ENCODE measurements at places on chromosomes 7 and 10.

DNA sequence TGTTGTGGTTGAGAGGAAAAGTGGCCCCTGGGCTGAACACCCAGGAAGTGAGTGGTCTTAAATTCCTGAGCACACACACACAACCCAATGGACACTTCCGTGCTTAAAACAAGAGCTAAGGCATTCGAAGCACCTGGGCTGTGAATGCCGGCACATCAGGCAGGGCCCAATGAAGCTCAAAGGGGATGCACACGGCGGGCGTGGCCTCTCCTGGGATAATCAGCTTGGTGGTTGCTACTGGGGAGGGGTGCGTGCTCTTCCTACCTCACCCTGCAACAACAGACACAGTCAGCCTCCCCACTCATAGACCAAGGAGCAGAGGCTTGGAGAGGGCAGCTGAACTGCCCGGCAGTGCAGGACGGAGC lies 115.0 kb upstream of the TCERG1L start:
- no peaks in the 10 kb centered on the region for H3K36me3 ChIP-seq
- no peak for ATAC-seq
- no peak overlapping the region for H3K27ac ChIP-seq
- no peak overlapping the region for H3K4me3 ChIP-seq

- no peak overlapping the region for H3K4me3 ChIP-seq
- H3K36me3 ChIP-seq, result no peaks in the 10 kb centered on the region
- no peaks in the 10 kb centered on the region for H3K4me1 ChIP-seq
- H3K27me3 ChIP-seq, result peaks cover 33% of the 10 kb centered on the region
- ATAC-seq, result no peak
These were observed 7.5 kb downstream of the FAM131B start for GRCh38 chr7:143354965-143355364.

GRCh38 chr10:33537066-33537465 lies 202.6 kb upstream of the NRP1 start:
- no peaks in the 10 kb centered on the region for H3K36me3 ChIP-seq
- no peaks in the 10 kb centered on the region for H3K27me3 ChIP-seq
- no peak overlapping the region for H3K4me3 ChIP-seq

DNA sequence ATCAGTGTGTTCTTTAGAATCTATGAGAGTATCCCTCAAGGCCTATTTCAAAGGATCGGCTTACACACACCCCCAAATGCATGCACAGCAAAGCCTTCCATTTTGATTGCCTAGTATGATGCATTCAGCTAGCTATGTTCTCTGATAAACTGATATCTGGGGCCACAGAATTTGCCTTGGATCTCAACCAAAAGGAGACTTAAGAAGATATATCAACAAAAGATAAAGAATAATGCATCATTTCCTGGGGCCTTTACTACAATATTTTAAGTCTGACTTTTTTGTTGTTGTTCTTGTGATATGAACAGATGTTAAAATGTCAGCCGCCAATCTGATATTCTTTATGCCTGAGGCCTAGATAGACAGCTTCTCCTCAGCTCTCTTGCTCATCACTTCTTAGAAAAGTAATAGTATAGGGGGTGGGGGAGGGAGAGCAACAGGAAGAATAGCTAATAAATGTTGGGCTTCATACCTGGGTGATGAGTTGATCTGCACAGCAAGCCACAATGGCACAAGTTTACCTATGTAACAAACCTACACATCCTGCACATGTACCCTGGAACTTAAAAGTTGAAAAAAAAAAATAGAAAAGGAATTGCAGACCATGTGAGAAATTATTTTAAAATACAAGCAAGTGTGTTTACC lies 792.9 kb upstream of the GHITM start:
- H3K27ac ChIP-seq, result no peak overlapping the region
- ATAC-seq, result no peak
- no peaks in the 10 kb centered on the region for H3K27me3 ChIP-seq
- no peaks in the 10 kb centered on the region for H3K4me1 ChIP-seq

GRCh38 chr7:44639671-44640321 lies 33.4 kb downstream of the OGDH start:
- H3K27ac ChIP-seq, result peak overlapping the region; percentile 76
- no peaks in the 10 kb centered on the region for H3K36me3 ChIP-seq
- H3K4me1 ChIP-seq, result peaks cover 54% of the 10 kb centered on the region
- peak; percentile 57 for ATAC-seq
- no peaks in the 10 kb centered on the region for H3K27me3 ChIP-seq

DNA sequence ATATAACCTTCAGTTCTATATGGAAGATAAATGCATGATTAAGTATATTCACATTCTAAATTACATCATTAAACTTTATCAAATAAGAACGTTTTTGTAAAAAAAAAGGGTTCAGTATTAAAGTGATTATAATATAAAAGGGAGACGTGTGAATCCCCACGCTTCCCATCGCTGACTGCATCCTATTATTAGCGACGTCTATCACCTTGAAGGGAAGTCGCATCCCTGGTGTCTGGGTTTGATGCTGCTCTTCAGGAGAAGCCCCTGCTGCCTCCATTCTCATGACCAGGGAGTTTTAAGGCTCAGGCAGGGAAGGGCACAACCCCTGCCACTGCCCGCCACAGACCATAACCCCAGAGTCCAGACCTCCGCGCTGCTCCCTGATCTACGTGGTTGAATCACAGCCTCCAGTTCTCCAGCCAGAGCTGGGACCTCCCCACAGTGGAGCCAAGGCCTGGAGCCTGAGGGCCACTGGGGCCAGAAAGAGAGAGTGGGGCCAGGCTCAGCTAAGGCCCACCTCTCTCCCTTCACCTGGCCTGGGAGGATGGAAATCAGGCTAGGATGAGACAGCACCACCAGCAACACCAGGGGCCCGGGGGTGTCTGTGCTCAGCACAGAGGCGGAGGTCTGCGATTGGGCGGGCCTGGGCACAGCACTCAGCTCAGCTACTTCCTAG lies 130.6 kb downstream of the TCERG1L start:
- peaks cover 46% of the 10 kb centered on the region for H3K27me3 ChIP-seq
- H3K4me3 ChIP-seq, result no peak overlapping the region
- no peak overlapping the region for H3K27ac ChIP-seq
- H3K36me3 ChIP-seq, result no peaks in the 10 kb centered on the region
- ATAC-seq, result no peak
- no peaks in the 10 kb centered on the region for H3K4me1 ChIP-seq

DNA sequence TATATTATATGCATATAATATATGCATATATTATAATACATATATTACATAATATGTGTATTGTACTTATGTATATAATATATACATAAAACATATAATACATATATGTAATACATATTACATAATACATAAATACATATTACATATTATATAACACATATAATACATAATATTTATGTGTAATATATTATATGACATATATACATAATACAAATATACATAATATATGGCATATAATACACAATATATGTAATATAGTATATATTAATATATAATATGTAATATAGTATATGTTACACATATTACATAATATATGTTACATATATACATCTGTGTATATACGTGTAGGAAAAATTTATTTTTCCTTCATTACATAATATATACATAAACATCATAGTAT lies 63.4 kb downstream of the SGMS1 start:
- H3K27ac ChIP-seq, result no peak overlapping the region
- H3K27me3 ChIP-seq, result no peaks in the 10 kb centered on the region
- peaks cover 36% of the 10 kb centered on the region for H3K4me1 ChIP-seq
- no peak for ATAC-seq
- no peaks in the 10 kb centered on the region for H3K36me3 ChIP-seq

GRCh38 chr7:116363637-116364432 lies 135.7 kb upstream of the CAV2 start:
- no peak overlapping the region for H3K27ac ChIP-seq
- H3K27me3 ChIP-seq, result no peaks in the 10 kb centered on the region
- ATAC-seq, result no peak

DNA sequence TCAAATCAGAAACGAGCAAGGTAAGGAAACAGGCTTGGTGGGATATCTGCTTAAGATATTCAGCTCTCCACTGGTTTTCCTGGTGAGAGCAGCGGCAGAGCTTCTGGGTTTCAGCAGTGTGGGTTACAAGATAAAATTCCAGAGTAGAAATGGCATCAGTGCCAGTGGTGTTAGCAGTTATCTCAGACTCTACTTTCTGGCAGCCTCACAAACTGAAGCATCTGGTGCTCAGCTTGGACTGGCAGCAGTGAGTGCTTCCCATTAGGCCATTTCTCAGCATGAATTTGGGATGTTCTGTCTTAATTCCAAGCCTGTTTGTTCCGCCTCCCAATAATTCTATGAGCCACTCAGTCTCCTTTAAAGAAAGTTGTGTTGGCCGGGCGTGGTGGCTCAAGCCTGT lies 6.9 kb upstream of the GSTO2 start:
- no peak overlapping the region for H3K4me3 ChIP-seq
- peaks cover 3% of the 10 kb centered on the region for H3K4me1 ChIP-seq
- ATAC-seq, result no peak
- peaks cover 4% of the 10 kb centered on the region for H3K36me3 ChIP-seq

DNA sequence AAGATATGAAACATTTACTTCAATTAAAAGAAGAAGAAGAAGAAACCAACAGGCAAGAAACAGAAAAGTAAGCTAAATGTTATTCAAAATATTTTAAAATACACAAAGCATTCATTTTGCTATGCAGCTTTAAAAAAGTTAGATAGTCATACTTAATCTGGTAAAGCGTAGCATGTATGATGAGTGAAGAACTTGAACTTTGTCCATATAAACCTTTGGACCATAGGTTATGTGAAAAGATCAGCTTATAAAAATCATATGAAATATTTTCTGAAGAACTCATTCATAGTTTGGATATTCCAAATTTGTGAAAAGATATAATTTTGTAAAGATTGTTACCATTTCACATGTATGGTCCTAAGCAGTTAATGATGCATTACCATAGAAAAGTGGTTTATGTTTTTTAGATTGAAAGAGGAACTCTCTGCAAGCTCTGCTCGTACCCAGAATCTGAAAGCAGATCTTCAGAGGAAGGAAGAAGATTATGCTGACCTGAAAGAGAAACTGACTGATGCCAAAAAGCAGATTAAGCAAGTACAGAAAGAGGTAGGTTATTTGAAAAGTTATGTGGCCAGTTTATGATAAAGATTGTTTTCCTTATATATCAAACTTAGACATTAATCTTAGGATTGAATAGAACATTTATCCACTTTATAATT lies 37.3 kb downstream of the KIF20B start:
- no peak for ATAC-seq
- no peaks in the 10 kb centered on the region for H3K36me3 ChIP-seq
- no peaks in the 10 kb centered on the region for H3K4me1 ChIP-seq
- H3K27me3 ChIP-seq, result no peaks in the 10 kb centered on the region
- no peak overlapping the region for H3K27ac ChIP-seq

DNA sequence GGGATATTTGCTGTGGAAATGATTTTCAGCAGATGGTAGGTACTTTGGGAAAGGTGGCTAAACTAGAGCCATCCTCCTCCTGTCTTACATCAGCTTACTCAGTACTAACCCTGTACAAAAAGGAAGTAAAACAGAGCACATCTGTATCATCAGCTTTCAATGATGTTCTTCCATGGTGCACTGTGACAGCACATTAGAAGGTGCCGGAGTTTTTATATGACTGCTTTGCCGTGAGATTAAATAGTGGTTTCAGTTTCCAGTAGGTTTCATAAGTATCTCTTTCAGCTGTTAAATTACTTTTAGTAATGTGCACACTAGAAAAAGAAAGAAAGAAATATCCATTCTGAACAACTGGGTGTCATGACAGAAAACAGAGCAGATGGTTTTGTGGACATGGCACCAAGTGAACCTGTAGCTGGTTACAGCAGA lies 86.5 kb downstream of the ARID5B start:
- H3K36me3 ChIP-seq, result no peaks in the 10 kb centered on the region
- no peak for ATAC-seq
- H3K27ac ChIP-seq, result peak overlapping the region; percentile 69
